ENCODE measurements at places on chromosomes 3 and 15.

- no peak for DNase-seq
Observed at GRCh38 chr3:78855190-78855589, 912.6 kb downstream of the ROBO1 start.

GRCh38 chr3:158098309-158098639 lies 7.9 kb downstream of the SHOX2 start:
- no peak for DNase-seq

GRCh38 chr3:94709249-94709902 lies 646.5 kb downstream of the NSUN3 start:
- no peak for DNase-seq

DNA sequence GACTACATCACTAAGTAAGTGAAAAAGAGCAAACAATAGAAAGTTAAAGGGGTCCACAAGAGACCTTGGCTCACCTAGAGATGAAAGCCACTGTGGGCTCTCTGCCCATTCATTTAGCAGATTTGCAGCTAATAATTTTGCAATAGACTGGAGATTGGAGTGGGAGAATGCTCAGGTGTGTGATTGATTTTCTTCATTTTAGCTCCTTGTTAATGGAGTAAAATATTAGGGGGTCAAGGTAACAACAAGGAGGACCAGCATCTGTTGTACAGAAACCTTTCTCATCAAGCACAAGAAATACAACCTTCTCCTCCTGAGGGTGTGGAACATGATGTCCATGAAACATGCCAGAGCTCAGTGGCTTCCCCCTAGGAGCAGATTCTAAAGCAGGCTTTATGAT lies 63.2 kb downstream of the TMEM266 start:
- DNase-seq = no peak

GRCh38 chr15:49644364-49644794 lies 23.5 kb downstream of the DTWD1 start:
- DNase-seq = no peak

- no peak for DNase-seq
Observed at GRCh38 chr3:189981668-189982067, 139.0 kb downstream of the P3H2 start.

- no peak for DNase-seq
Observed at GRCh38 chr15:61840090-61840489, 220.2 kb downstream of the VPS13C start.

DNA sequence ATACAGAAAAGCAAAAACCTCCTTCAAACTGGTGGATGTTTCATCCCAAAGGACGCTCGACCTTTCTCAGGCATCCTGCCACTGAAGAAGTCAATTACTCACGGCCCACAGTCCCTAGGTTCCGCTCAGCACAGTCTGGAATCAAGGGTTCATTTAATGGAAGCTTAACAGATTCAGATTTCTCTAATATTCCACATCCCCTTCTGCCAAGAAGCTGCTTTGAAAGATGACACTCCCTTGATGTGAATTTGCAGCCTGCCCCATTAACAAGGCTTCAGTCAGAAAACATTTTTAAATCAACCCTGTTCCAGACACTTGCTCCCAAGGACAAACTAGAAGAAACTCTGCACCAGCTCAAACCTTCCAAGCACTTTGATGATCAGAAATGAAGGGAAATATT lies 81.2 kb downstream of the LIPC start:
- no peak for DNase-seq

GRCh38 chr3:1272546-1273265 lies 179.9 kb downstream of the CNTN6 start:
- DNase-seq = no peak
